Fibroblast of skin of right quadriceps (primary cell): ENCODE measurements at places on chromosomes 6 and 20.
A peak's percentile ranks its signal among the peaks of the same experiment; 100 is the strongest.

GRCh38 chr6:134732763-134733162 is 217.1 kb downstream of the ALDH8A1 start:
- peak; percentile 38 for DNase-seq

DNA sequence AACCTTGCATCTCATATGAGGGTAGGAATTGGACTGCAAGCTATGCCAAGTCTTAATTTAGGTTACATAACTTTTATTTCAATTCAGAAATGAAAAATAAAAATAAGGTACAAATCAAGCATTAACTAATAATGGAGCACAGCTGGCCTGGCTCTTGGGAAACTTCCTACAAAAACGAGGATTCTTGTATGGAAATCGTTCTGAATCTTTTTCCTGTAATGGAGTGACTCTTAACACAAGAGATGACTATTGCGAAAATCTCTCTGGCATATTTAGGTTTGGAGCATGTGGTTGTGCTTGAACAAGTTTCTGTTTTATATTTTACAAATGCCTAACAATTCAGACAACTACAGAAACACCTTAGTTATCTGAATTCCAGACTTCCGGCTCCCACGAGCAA is 34.0 kb upstream of the PI16 start:
- DNase-seq, result no peak

DNA sequence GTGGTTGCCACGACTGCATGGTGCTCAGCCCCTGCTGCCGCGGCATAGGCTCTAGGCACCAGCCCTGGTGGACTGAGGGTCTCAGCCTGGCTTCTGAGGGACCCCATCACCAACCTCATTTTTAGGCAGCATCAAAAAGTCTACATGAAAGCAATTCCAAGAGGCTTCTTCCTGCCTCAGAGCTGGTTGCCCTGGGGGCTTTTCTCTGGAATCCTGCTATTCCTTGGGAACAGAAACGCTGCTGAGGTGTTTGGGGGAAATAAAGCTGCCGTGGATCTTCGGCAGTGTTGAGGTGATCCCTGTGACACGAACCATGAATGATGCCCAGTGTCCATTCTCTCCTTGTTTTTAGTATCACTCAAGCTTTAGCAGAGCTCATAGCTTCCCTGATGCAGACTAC is 148.4 kb upstream of the LRFN2 start:
- no peak for DNase-seq

DNA sequence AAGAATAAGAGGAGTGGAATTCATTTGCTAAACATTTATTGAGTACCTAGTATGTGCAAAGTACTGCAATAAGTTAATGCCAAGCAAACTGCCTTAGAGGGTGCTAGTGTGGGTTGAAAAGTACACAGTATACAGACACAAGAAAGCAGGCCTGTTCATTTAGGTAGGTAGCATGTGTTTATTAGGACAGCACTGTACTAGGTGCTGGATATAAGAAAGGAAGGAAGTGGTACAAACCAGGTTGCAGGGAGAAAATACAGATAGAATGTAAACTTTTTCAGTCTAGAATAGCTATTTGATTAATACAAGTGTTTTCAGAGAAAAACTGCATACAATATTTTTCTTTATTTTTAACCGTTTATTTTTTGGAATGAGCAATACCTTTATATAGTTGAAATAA is 68.1 kb downstream of the PHF20 start:
- no peak for DNase-seq

- DNase-seq, result peak; percentile 16
Measured at GRCh38 chr20:667351-668034, 8.1 kb downstream of the SCRT2 start.

GRCh38 chr6:45756606-45757005 is 259.1 kb downstream of the CLIC5 start:
- no peak for DNase-seq

GRCh38 chr20:62524505-62524911 is 48.7 kb upstream of the GATA5 start:
- no peak for DNase-seq

GRCh38 chr20:52965380-52965779 is 6.8 kb upstream of the TSHZ2 start:
- no peak for DNase-seq

DNA sequence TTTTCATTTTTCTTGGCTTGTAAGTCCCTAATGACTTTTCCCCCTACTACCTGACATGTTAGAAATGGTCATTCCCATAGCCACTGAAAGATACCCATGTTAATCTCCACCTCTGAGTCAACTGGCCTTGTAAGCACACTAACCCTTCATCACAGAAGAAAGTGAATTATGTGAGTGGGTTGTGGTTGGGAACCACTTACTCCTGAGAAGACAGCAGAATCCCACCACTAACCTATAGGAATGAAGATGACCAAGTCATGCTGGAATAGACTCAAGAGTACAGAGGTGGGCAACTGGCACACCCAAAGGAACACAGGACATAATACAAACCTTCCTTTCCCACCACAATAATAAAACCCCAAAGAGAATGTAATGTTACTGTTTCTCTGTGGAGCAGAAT is 30.1 kb downstream of the RAMACL start:
- DNase-seq, result peak; percentile 19

- DNase-seq, result no peak
Measured at GRCh38 chr6:108164815-108165706, 761 bp upstream of the NR2E1 start.

DNA sequence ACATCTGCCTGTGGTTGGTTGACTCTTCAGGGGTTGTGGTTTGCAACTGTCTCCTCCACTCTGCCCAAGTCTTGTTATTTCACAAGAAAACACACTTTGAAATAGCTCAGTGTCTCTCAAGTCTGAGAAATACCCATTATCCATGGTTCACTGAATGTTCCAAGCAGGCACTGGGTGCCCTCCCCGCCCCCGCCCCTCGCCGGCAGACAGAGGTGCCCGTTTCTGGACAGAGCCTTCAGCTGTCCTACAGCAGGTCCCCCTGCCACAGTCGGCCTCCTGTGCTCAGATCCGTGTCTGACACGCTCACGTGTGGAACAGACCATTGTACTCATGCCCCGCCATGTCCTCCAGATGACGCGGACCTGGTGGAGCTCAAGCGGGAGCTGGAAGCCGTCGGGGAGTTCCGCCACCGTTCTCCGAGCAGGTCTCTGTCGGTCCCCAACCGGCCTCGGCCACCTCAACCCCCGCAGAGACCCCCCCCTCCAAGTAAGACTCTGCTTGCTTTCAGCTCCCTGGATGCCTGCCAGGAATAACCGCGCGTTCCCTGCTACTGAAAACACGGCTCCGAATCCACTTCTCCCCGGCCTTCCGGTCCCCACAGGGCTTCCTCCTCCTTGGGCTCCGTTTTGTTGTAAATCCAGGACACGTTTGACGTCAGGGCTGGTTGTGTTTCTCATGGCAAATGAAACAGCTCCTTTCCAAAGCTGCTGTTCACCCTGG is 81.4 kb downstream of the SERAC1 start:
- peak; percentile 58 for DNase-seq

- peak; percentile 65 for DNase-seq
Measured at GRCh38 chr6:53956068-53956711, 155.1 kb upstream of the MLIP start.

- DNase-seq, result peak; percentile 2
Measured at GRCh38 chr6:71665931-71666330, 220.4 kb upstream of the RIMS1 start.

DNA sequence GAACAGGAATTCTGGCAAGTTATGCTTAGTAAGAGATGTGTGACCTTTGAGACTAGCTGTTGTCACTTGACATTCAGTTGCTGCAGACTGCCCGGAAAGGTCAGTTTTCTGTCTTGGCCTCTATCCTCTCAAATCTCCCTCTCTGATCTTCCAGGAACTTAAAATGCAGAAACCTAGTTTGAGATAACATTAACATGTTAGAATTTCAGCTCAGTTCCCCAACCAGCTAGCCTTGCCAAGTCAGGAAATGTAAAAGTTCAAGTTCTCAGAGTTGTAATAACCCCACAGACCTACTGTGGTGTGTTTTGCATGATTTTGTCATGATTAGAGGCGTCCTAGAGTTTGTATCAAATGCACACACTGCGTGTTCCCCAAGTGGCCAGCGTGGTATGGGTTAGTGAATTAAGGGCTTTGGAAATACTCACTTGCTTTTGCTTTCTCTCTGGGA is 46.6 kb downstream of the DUSP22 start:
- no peak for DNase-seq

- DNase-seq, result peak; percentile 22
Measured at GRCh38 chr6:158353883-158354877, 41.9 kb downstream of the TULP4 start.

- no peak for DNase-seq
Measured at GRCh38 chr6:56956491-56956890, 1.6 kb downstream of the BEND6 start.

DNA sequence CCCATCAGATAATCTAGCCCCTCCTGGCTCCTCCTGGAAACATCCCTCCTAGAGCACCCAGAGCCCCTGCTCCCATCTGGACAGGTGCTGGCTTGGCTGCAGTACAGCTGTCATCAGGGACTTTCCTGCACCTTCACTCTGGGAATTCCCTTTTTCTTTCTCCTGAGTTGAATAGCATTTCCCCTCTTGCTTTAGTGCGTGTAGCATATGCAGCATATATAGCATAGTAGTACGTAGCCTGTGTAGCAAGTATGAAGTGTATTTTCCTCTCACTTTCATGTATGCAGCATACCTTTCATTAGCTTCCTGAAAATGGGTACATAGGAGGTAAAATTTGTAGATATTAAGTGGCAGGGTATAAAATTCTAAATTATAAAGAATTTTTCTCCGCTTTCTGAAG is 352.9 kb downstream of the ESR1 start:
- no peak for DNase-seq

- no peak for DNase-seq
Measured at GRCh38 chr6:36695414-36695813, 2.2 kb upstream of the RAB44 start.

GRCh38 chr6:128057946-128058345 is 157.1 kb upstream of the THEMIS start:
- peak; percentile 62 for DNase-seq

DNA sequence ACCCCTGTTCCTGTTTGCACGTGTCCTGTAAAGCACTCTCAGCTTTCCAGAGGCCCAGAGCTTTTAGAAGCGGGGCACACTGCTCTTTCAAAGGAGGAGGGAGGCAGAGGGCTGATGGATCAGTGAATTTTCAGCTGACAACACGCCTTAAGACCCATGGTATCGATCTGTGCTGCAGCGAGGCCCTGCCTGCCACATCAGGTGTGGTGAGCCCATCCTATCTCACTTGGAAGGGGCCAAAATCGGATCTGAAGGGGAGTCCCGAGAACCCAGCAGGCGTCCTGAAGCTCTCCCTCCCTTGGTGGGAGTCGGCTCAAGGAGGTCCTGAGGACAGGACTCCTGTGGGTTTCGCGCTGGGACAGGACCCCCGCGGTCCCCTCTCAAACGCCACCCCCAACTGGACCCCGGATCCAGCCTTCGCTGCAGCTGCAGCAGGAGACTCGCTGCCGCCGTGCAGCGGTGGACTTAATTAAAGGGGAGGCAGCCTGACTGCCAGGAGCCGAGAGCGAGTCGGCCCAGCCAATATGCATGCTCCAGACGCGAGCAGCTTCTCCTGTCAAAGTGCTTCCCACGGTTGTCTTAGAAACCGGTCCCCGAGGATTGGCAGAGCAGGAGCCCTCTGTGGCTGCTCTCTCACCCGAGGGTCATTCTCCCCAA is 580.0 kb upstream of the ZNF337 start:
- peak; percentile 0 for DNase-seq

- no peak for DNase-seq
Measured at GRCh38 chr6:135105299-135105698, 50.7 kb upstream of the HBS1L start.

- no peak for DNase-seq
Measured at GRCh38 chr6:41935685-41936072, 5.9 kb downstream of the CCND3 start.

DNA sequence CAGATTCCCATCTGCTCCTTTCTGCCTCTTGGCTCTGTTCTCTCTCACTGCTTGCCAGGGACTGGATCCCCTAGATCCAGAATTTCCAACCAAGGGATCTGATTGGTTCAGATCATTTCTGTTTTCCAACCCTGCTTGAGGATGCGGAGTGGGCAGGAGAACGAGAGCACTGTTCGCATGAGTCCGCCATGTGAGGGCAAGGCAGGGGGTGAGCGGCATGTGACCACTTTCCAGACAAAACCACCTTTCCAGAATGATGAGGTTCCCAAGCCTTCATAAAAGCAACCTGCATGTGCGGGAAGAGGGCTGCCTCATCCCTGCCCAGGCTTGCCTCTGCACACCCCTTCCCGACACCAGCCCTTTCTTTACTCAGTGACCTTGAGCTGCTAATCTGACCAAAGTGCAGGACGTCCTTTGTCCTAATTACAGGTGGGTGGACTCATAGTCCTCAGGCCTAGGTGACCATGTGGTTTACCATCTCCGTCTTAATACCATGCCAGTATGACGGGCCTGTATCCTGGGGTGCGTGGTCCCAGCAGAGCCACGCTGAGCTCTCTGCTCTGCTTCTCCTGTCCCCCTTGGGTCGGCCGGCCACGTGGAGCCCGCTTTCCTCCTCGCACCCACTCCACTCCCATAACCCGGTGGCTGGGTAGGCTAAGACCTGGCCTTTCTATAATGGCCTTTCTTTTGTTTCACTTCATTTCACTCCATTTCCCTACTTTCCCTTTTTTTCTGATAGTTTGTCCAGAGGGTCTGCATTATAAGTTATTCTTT is 14.4 kb downstream of the NQO2 start:
- DNase-seq, result no peak

DNA sequence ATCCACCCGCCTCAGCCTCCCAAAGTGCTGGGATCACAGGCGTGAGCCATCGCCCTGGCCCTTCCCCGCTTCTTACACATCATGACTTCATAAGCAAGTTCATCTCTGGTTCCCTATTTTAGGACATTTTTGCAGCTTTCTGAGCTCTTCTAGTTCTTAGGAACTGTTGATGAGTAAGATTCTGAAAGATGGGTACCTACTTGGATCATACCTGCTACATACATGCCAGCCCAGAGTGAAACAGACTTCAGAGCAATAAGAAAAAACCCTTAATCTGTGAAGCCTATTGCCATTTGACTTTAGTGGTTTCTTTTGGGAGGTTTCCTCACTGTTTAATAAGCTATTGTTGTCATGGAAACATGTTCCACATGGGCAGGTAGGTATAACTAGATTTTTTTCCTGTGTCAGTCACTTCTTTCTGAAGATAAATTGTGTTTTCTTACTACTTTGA is 27.9 kb upstream of the TMEM217 start:
- DNase-seq, result no peak

- peak; percentile 16 for DNase-seq
Measured at GRCh38 chr6:74259981-74260380, 564.0 kb downstream of the CD109 start.

- DNase-seq, result no peak
Measured at GRCh38 chr20:32762754-32763201, 593 bp downstream of the DNMT3B start.

DNA sequence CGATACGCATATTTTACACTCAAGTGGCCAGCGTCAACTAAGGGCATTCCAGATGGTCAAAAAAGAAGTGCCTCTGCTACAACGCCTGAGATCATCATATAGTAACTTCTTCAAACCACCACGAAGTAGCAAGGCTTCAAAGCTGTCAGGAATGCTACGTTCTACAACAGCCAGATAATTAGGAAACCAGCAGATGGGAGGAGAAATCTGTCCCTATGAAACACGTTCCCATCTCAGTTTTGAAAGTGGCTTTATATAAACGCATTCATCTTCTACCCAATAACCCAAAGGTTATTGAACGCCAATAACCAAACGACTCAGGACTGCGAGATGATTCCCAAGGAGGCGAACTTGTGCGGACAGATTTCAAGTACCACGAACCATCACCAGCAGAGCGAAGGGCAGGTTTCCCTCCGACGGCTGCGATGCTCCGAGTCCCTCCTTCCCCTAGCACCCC is 1.2 kb downstream of the ABHD12 start:
- peak; percentile 47 for DNase-seq
